Esophagus mucosa (tissue), 1 donor: ENCODE measurements at places on chromosomes 13 and 19.
A peak's percentile ranks its signal among the peaks of the same experiment; 100 is the strongest.

GRCh38 chr19:676007-676338, 219 bp upstream of the FSTL3 start:
- no peak for ATAC-seq

DNA sequence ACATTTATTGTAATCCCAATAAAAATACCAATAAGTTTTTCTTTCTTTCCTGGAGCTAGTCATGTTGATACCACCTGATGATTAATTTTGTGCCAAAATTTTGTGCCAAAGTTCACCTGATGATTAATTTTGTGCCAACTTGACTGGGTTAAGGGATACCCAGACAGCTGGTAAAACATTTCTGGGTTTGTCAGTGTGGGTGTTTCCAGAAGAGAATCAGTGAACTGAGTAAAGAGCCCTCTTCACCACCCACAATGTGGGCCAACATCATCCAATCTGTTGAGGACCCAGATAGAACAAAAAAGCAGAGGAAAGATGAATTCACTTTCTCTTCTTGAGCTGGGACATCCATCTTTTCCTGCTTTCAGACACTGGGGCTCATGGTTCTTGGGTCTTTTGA, 292.9 kb downstream of the LMO7 start:
- ATAC-seq: no peak

DNA sequence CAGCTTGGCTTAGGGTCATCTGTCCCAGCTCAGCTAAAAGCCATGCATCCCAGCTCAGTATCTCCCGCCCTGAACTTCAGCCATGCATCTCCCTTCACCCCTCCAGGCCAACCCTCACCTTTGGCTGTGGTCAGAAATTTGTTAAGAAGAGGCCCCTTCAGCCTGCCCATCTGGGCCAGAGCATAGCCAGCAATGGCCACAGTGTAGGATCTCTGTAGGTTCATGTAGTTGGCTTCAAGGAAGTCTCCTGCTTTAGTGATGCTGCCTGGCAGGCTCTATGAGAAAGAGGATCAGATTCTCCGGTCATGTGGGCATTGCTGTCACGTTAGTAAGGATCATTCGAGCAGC, 16.6 kb upstream of the TNFSF14 start:
- ATAC-seq: no peak

- no peak for ATAC-seq
Observed at GRCh38 chr13:76245920-76246319, 609.8 kb downstream of the LMO7 start.

GRCh38 chr19:1445185-1445931, 4.6 kb upstream of the APC2 start:
- ATAC-seq: peak; percentile 72

GRCh38 chr19:23285948-23286347, 35.8 kb upstream of the ZNF724 start:
- no peak for ATAC-seq

GRCh38 chr19:39525205-39525604, 7.4 kb downstream of the EID2B start:
- ATAC-seq: no peak

DNA sequence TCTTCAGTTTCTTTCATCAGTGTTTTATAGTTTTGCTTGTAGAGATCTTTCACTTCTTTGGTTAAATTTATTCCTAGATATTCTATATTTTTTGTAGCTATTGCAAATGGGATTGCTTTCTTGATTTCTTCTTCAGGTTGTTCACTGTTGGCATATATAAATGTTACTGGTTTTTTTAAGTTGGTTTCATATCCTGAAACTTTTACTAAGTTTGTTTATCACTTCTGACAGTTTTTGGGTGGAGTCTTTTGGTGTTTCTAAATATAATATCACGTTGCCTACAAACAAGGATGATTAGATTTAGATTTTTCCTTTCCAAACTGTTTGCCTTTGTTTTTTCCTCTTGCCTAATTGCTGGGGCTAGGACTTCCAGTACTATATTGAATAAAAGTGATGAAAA, 109.7 kb downstream of the PAN3 start:
- no peak for ATAC-seq

- no peak for ATAC-seq
Observed at GRCh38 chr13:113138792-113139551, 16.4 kb downstream of the F10 start.

DNA sequence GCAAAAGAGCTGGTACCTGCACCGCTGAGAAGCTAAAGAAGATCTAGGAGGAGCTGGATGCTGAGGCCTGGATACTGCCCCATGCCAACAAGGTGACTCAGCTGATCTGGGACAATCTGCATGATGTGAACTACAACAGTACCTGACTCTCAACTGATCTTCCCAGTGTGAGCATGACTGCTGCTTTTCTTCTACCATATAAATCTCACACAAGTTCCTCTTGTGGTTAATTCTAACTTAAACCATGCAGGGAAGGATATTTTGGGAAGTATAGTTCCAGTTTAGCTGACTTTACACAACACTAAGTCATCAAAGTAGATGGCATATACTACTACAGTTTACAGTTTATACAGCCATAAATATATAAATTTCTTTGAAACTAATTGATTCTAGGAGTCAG, 91.9 kb downstream of the SLAIN1 start:
- no peak for ATAC-seq
